ENCODE measurements at places on chromosomes 12 and 14.

- no peak for DNase-seq
These were observed 152.0 kb upstream of the CCND2 start for GRCh38 chr12:4121506-4122020.

DNA sequence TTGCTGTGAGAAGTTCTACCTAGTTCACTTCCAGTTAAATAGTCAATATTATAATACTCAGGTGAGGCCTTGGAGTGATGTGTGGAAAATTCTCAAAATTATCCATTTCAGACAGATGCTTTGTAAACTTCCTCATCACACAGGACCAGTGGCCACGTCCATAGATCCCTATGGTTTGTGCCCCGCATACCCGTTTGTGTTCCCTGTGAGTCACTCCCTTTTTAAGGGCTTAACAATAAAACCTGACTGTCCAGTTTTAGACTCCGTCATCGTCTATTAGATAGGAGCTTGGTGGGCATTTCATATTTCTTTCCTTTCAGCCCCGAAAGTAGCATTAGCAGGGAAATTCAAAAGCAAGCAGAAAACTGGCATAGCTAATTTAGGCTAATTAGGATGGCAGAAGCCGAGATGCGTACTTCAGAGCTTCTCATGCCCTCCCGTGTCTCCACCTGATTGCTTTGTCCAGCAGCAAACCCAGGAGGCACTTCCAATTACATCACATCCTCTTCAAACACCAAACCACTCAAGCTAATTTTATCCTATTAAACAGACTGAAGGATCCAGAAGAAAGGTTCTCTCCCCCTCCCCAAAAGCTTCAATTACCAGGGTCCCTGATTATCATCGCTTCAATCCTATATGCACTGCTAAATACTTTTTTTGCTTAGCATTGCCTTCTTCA lies 186.6 kb upstream of the OTX2 start:
- no peak for DNase-seq

- DNase-seq: no peak
These were observed 99.3 kb downstream of the SINHCAF start for GRCh38 chr12:31226639-31227038.

- no peak for DNase-seq
These were observed 375.1 kb downstream of the GRIN2B start for GRCh38 chr12:13606290-13606689.

GRCh38 chr14:94374749-94375260 lies 13.6 kb downstream of the SERPINA1 start:
- no peak for DNase-seq

DNA sequence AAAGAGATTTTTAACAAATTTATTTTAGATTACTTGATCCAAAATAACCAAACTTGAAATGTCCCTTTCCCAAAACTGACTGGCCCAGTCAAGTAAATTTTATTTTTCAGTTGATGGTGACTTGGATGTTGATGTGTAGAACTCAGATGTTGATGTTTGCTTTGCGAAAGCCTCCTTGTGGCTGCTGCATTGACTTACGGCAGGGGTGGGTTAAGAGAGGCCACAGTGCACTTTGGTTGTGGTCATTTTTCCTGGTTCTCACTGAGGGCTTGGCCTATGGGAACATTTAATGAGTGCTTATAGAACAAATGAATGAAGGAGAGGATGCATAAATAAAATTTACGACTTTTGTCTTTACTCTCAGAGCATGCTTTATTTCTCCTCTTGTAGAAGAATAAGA lies 52.6 kb downstream of the SLCO1B3 start:
- DNase-seq: no peak

DNA sequence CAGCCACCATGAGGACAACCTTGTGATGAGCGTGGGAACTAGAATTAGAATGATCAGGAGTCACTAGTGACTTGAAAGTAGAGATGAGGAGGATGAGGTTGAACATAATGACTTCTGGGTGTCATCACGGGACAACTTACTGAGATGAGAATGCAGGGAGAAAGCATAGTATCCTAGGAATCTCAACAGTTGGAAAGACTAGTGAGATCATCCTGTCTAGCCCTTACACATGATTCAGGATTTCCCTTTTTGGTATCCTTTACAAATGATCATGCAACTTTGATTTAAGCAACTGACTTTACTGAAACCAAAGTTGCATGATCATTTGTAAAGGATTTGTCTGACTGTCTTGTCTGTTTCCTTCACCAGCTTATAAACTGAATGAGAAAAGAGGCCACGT lies 51.8 kb upstream of the HIF1A start:
- no peak for DNase-seq

- no peak for DNase-seq
These were observed 8.5 kb upstream of the MYL6B start for GRCh38 chr12:56143870-56144269.

GRCh38 chr12:19547271-19547671 lies 108.0 kb downstream of the AEBP2 start:
- DNase-seq: peak; percentile 19

DNA sequence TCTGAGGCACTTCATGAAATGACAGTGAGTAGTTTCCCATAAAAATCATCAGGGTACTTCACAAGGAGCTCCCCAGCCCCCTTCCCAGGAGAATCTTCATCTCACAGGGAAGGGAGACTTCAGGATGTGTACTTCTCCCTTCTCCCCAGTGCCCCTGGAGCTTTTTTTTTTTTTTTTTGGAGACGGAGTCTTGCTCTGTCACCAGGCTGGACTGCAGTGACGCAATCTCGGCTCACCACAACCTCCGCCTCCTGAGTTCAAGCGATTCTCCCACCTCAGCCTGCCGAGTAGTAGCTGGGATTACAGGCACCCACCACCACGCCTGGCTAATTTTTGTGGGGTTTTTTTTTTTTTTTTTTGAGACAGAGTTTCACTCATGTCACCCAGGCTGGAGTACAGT lies 10.4 kb downstream of the ITPK1 start:
- DNase-seq: no peak

DNA sequence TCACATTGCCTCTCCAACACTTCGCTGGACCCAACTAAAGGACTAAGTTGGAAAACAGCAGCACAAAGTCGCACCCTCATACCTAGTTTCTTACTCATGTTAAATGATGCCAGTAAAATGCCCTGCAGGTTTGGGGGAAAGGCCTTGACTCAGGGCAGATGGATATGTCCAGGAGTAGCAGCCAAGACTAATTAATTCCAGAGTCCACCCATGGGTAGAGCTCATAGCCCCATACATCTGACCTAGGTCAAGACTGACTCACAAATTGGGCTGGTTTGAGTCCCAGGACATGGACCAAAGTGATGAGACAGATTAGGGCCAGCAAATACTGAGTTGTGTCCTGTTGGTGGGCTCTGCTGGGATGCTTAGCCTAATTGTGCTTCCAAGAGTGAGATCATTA lies 224.0 kb upstream of the BTG1 start:
- DNase-seq: no peak

DNA sequence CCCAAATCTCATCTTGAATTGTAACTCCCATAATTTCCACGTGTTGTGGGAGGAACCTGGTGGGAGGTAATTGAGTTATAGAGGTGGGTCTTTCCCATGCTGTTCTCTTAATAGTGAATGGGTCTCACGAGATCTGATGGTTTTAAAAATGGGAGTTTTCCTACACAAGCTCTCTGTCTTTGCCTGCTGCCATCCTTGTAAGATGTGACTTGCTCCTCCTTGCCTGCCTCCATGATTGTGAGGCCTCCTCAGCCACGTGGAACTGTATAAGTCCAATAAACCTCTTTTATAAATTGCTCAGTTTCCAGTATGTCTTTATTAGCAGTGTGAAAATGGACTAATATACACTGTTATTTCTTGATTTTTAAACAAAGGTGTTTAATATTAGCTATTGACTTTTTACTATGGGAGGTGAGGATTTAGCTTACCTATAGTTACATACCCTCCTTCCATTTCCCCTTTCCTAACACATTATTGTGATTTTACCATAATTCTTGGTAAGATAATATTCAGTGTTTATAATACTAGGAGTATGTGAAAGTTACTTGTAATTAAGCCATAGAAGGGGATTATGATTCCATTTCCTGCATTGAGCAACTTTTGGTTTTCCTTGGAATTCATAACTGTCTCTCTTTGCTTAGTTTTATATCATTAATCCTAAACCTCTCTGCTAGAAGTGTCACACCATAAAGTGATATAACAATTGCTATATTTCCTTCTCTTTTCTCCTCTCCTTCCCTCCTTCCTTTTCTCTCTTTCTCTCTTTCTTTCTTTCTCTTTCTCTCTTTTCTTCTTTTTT lies 151.0 kb upstream of the KRAS start:
- no peak for DNase-seq

GRCh38 chr12:110627500-110628195 lies 13.7 kb downstream of the TCTN1 start:
- no peak for DNase-seq

Measured in forelimb muscle (tissue), 1 donor.